HT1080 (cell line): ENCODE measurements at places on chromosomes 16 and 17. TPM values are rescaled to one million over a fixed set of nuclear protein-coding genes. Genes with fewer than 3 reads are reported as not detected.

DNA sequence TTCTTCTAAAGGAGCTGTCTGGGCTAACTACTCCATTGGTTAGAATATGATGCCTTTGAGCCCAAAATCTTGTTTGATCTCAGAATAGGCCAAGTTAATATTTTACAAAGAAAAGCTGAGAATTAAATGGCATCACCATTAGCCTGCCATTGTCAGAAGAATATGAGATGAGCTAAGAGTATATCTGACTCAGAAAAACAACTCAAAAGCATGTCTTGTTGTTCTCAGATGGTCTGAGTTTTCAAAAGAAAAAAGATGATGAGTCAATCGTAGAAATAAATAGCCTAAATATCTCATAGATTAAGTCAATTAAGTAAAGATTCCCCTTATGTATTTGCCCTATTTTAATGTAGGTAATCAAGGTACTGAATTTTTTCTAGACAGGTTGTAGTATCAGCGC lies 197.1 kb upstream of the TBX2 start:
- DNase-seq = no peak

Gene FAM171A2
- total RNA-seq = 11.4 and 11.7 TPM in 2 replicates

GRCh38 chr16:83994087-83994486 lies 26.0 kb downstream of the NECAB2 start:
- DNase-seq = peak; percentile 77

- DNase-seq = no peak
These were observed 11.3 kb downstream of the CA5A start for GRCh38 chr16:87924811-87925670.

DNA sequence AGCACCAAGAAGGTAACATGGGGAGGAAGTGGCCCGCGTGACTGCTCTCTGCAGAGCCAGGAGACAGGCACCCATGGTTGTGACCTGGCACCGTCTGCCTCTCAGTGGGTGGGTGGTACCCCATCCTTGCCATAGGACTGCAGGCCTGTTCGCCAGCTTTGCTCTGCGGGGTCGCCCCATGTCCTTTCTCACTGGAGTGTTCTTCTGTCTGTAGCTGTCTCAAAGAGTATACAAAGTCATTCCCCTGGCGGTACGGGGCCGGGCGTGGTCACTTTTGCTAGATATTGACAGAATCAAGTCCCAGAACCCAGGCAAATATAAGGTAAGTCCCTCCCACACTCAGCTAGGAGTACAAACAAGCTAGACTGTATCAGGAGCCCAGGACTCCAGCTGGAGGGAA lies 6.0 kb downstream of the TBC1D26 start:
- no peak for DNase-seq

Gene ARHGDIA
- 206 and 315 TPM in 2 replicates for total RNA-seq

GRCh38 chr16:2969545-2970521 lies 685 bp downstream of the PAQR4 start:
- DNase-seq = peak; percentile 78

DNA sequence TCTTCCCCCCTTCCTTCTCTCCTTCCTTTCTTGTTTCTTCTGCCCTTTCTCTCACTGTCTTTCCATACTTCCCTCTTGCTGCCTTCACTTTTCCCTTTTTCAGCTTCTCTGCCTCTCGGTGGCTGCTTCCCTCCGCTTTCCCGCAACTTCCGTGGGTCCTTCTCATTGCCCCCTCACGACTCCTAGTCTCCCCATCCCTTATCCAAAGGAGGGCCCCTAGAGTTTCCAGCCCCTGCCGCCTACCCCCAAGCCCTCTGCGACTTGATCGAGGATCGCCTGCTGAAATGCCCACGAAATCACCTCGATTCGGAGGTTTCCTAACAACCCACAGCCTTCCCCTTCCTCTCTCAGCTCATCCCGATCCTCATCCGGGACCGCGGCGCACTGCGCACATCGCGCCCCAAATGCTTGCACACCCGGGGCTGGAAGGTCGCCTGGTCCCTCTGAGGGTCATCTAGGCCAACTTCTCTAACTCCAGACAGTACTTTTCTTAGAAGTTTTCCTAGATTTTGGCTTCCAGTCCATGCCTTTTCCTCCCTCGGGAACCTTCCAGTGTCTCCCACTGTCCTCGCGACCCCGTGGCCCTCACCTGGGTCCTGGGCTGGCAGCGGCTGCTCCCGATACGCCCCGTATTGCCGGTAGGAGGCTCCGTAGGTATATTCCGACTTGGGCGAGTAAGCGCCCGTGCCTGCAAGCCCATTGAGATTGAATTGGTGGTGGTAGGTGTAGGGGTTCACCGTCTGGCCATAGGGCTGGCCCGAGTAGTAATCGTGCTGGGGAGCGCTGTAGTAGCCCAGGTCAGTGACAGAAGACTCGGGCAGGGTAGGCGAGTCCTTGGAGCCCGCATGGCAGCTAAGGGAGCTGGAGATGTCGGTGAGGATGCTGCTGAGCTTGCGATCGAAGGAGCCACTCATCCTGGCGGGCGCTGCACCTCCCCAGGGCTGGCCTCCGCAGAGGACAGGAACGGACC lies 654 bp downstream of the DLX3 start:
- no peak for DNase-seq

Gene VASN
- 3.4 and 4.9 TPM in 2 replicates for total RNA-seq

Gene B3GNT9
- 2.8 and 5.6 TPM in 2 replicates for total RNA-seq

Gene PLXDC1
- 0.13 TPM in 1 of 2 replicates, not detected in the other for total RNA-seq

DNA sequence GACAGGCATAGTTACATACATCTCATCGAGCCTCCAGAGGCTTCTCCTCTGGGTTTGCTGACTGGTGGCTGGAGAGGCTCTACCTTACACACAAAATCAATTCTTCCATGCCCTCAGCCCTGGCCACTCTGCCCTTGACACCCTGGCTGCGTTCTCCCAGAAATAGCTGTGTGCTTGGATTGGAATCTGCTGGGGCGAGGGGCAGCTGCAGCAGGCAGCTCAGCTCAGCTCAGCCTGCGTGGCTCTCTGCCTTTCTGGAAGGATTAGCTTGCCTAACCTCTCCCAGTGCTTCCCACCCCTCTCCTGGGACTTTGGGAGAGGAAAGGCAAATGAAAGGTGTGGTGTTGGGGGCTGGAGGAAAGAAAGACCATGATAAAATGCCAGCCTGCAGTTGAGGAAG lies 216.1 kb downstream of the ENGASE start:
- DNase-seq = no peak

GRCh38 chr17:69874175-69874670 lies 200.8 kb upstream of the KCNJ16 start:
- peak; percentile 90 for DNase-seq

DNA sequence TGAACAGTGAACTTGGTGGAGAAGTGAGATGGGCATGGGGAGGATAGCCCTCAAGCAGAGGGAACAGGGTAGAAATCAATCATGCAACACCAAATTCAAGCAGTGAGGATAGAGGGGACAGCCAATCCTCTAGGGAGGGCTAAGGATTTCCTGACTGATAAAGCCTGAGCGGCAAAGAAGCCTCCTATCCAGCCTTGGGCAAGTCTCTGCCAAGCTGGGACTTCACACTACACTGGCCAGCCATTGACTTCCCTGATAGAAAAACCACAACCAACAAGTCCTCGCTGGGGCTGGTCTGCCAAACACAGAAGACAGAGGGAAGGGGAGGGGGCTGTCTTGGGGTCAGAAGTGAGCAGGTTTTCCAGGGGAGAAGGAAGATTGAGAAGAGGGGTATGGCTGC lies 2.5 kb upstream of the FBXL19 start:
- DNase-seq = no peak

GRCh38 chr17:45753645-45754225 lies 30.4 kb upstream of the CRHR1 start:
- no peak for DNase-seq

Gene CDYL2
- 7.3 and 10.3 TPM in 2 replicates for total RNA-seq

- no peak for DNase-seq
These were observed 23.4 kb downstream of the PIK3R5 start for GRCh38 chr17:8941980-8942622.

DNA sequence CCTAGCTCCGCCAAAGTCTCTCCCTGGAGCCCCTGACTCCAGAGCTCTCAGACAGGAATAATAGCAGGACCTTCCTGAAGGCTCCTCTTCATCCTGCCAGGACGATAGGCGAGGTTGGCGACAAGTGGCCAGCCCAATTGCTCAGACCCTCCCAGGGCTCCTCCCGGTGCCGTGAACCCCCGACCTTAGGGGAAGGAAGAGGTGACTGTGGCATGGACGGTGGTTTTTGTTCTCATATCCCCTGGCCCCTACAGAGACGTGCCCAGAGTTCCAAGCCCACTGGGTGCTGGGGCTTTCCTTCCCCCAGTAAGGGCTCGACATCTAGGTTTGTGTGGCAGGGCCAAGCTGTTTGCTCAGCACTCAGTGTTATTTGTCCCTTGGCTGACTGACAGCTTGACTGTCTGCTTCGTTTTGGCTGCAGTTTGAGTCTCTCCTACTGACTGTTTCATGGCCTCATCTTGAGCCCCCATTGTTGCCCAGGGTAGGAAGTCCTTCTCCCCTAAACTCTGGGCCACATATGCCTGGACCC lies 4.6 kb upstream of the ADCY7 start:
- DNase-seq = no peak

GRCh38 chr16:12503191-12503590 lies 300.5 kb downstream of the CPPED1 start:
- no peak for DNase-seq

DNA sequence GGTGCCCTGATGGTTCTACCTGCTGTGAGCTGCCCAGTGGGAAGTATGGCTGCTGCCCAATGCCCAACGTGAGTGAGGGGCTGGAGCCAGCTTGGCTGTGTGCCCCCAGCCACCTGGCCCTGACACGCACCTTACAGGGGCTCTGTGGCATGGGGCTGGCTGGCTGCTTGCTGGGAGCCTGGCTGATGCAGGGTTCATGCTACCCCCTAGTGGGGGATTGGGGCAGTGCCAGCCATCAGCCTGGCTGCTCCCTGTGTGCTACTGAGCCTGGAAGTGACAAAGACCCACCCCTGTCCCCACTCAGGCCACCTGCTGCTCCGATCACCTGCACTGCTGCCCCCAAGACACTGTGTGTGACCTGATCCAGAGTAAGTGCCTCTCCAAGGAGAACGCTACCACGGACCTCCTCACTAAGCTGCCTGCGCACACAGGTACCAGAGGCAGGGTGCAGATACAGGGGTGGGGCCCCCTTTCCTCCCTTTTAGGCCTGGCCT lies 5.7 kb downstream of the GRN start:
- peak; percentile 59 for DNase-seq

GRCh38 chr17:39767147-39767546 lies 29.4 kb downstream of the GRB7 start:
- DNase-seq = no peak

Gene SPATA22
- not detected in 2 replicates for total RNA-seq

Gene AANAT
- total RNA-seq = 0.05 TPM in 1 of 2 replicates, not detected in the other

Gene C17orf100
- 0.23 and 0.31 TPM in 2 replicates for total RNA-seq

Gene RPTOR
- total RNA-seq = 17.0 and 18.5 TPM in 2 replicates

- no peak for DNase-seq
These were observed 49.6 kb downstream of the ANKFY1 start for GRCh38 chr17:4214157-4214556.

Gene ATP2C2
- total RNA-seq = not detected in 2 replicates

Gene TBC1D3L
- 0.68 and 1.9 TPM in 2 replicates for total RNA-seq

GRCh38 chr17:46024590-46024989 lies 25.5 kb downstream of the STH start:
- no peak for DNase-seq

DNA sequence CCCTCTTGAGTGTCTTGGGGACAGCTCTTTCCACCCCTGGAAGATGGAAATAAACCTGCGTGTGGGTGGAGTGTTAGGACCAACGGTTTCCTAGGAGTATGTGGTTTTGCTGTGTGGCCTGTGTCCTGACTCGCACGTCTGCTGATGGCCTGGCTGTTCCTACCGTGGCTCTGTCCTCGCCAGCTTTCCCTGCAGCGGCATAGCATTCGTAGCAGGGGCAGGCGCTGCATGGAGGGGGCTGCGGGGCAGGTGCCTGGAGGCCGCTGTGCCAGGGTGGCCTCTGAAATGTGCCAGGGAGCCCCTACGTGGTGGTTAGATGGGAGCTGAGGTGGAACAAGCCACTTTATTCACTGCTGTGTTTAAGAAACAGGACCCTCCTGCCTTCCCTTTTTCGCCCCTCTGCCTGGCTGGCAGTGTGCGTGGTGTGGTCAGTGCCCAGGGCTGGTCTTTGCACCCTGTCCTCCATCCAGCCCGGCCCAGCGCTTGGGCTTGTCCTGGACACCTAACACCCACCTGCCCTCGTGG lies 10.6 kb downstream of the SLC16A3 start:
- no peak for DNase-seq

DNA sequence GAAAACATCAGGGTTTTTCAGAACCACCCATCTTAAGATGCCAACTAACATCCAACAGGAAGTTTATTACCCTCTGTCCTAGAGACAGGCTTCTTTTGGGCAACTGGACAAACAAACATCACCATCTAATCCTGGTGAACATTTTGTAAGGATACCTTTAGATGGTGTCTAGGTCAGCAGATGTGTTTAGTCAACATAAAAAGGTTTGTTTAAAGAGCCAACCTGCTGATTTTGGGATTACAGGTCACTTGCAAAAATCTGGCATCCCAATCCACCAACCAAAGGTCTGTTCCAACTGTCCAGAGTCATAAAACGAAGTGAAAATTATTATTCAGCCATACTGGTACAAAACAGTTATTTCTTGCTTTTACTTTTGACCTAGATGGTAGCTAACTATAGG lies 145.2 kb upstream of the C17orf78 start:
- no peak for DNase-seq

Gene VMO1
- total RNA-seq = not detected in 2 replicates

Gene CTRL
- total RNA-seq = 2.5 and 2.9 TPM in 2 replicates

DNA sequence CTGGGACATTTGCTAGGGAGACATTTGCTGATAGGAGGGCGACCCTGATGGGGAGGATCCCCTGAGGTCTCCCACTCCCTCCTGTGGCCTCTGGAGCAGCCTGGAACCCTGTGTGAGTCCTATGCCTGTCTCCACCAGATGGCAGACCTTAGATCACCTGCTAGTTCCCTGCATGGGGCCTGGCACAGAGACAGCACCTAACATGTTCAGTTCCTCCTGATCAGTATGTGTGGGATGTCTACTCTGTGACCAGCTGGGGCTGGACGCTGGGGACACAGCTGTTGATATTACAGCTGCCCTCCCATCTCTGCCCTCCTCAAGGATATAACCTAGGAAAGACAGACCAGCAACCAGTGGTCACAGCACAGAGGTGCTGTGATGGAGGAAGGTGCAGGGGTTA lies 1.1 kb upstream of the ADCY7 start:
- peak; percentile 34 for DNase-seq

Gene ACSM5
- not detected in 2 replicates for total RNA-seq

GRCh38 chr16:978403-978802 lies 3.2 kb upstream of the SOX8 start:
- no peak for DNase-seq

Gene ARL5C
- not detected in 2 replicates for total RNA-seq

Gene KRTAP4-5
- not detected in 2 replicates for total RNA-seq

- no peak for DNase-seq
These were observed 80.9 kb downstream of the PRKCA start for GRCh38 chr17:66383333-66383732.

DNA sequence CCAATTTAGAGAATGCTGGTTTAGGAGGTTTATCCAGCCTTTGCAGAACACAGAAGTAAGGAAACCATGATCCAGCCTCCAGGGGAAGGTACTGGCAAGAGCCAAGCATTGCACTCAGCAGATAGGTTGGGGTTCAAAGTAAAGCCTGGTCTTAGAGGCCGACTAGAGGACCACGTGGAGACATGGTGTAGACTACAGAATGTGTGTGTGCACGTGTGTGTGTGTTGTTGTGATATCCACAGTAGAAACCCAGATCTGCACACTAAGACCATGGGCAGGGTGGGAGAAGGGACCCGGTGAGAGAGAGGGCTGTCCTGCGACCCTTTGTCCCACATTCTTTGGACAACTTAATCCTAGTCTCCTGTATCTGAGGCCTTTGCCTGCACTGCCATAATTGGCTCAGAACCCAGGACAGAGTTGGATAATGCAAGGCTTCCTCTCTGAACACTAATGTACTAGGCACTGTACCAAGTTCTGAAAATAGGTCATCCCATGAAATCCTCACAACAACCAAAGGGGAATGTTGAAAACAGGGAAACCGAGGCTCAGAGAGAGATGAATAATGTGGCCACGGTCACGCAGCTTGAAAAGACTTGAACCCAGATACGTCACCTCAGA lies 325.1 kb upstream of the HSBP1 start:
- DNase-seq = no peak
